SK-MEL-5 (cell line): ENCODE measurements at places on chromosomes 1 and 21. TPM values are rescaled to one million over a fixed set of nuclear protein-coding genes. Genes with fewer than 3 reads are reported as not detected.
A peak's percentile ranks its signal among the peaks of the same experiment; 100 is the strongest.

DNA sequence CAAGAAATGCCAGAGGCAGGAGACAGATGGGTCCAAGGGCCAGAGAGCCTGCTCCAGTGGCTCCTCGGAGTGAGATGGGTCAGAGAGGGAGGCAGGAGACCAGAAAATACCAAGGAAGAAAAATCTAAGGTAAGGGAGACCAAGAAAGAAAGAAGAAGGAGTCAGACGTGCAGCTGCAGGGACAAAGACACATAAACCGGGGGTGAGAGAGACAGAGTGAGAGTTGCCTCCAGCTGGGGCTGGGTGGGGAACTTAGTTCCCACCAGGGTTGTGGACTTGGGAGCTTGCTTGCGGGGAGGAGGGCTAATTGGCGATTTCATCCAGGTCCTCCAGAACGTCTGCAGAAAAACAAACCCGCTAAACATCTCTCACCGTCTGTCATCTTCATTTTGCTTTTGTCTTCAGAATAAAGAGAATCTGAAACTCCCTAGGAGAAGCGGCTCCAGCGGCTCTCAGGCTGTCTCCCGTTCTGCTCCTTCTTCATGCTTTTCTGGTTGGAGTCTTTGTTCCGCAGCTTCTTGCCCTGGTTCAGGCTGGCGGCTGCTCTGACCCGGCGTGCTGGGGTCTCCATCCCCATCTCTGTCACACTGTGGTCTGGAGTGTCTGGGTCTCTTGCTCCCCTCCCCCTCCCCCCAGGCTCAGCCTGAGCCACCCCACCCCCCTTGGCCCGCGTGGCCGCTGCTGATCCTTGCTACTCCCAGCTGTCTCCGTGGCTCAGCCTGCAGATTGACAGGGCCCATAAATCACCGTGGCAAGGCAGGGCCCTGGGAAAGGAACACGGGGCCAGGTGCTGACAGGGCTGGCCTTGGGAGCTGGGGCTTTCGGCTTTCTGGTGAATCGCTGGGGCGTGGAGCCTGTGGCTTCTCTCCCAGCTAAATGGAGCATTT is 66.6 kb downstream of the UBIAD1 start:
- no peak for DNase-seq

GRCh38 chr1:68197891-68198290 is 34.4 kb downstream of the WLS start:
- DNase-seq, result no peak

- DNase-seq, result no peak
Observed at GRCh38 chr21:28436286-28436932, 556.3 kb downstream of the LTN1 start.

- no peak for DNase-seq
Observed at GRCh38 chr1:68506386-68506785, 9.5 kb upstream of the DEPDC1 start.

DNA sequence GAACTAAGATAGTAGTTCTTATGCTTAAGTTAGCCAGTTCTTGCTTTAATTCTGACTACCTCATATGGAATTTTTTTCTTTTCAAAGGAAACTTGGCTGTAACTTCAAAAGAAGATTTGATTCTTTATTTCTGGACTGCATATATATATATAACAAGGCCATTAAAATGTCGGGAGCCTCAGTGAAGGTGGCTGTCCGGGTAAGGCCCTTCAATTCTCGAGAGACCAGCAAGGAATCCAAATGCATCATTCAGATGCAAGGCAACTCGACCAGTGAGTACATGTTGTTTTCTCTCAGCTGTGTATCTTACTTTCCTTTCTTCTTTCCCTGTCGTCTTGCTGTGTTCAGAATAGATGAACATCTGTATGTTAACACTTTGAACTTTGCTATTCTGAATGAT is 21.8 kb downstream of the KIF1B start:
- DNase-seq, result no peak

- no peak for DNase-seq
Observed at GRCh38 chr1:183689762-183690204, 36.7 kb upstream of the APOBEC4 start.

DNA sequence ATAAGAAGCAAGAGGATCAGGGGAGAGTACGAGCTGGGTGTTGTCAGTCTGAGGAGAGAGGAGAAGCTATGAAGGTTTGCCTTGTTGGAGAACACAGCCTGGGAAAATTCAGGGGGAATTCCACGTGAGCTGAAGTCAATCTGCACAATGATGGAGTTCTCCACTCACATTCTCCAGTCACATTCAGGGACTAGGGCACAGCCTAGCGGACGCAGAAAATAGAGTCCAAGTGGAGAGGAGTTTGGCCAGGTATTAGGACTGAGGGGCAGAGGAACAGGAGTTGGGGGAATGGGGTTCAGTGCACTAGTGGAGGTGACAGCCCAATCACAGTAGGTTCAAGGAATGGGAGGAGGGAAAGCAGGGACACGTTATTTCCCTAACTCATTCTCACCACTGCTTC is 124.0 kb downstream of the KCNH1 start:
- peak; percentile 70 for DNase-seq

MPL gene
- total RNA-seq, result not detected in 2 replicates
